Stimulated activated CD4-positive, alpha-beta T cell treated with anti-CD3 and anti-CD28 coated beads, TNF-alpha, amount 100 ng/mL, for 1 hour (primary cell): ENCODE measurements at places on chromosomes 5 and 9.

DNA sequence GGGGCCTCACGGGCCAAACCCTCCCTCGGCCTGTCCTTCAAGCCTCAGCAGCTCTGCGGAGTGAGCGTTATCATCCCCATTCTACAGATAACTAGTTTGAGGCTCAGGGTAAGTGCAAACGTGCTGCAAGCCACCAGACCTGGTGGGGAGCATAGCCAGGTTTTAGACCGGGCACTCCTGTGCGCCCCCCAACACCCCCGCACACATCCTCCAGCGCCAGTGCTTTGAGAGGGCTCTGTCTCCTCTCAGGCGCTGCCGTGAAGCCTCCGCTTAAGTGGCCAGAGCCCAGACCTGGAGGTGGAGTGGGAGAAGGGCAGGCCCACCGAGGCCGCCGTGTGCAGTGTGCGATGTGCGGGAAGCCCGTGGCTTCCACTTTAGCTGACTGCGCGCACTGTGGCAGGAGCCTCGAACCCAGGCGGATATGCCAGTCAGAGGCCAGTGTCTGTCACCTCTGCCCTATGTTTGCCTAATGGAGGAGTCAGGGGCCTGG, 1.6 kb upstream of the MGAT1 start:
- DNase-seq = no peak

- no peak for DNase-seq
Observed at GRCh38 chr5:109006129-109006528, 258.4 kb downstream of the FER start.

GRCh38 chr5:87686975-87687374, 274.2 kb upstream of the CCNH start:
- no peak for DNase-seq

DNA sequence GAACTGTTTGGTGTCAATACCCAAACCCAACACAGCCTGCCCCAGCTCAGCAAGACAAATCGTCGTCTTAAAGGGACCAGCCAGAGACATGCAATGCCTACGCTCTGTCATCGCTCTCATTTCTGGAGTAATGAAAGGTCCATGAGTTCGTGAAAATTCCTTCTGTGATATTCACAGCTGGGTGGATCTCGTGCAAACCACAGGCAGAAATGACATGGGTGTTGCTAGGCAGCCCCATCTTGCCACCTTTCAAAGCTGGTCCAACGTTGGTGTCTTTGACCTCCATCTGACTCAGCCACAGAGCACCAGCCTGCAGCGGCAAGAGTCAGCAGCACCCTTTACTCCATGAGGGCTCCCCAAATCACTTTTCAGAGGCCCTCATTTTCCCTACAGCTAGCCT, 215.3 kb downstream of the SLIT3 start:
- no peak for DNase-seq

GRCh38 chr5:57346328-57346727, 136.3 kb downstream of the ACTBL2 start:
- DNase-seq = no peak

DNA sequence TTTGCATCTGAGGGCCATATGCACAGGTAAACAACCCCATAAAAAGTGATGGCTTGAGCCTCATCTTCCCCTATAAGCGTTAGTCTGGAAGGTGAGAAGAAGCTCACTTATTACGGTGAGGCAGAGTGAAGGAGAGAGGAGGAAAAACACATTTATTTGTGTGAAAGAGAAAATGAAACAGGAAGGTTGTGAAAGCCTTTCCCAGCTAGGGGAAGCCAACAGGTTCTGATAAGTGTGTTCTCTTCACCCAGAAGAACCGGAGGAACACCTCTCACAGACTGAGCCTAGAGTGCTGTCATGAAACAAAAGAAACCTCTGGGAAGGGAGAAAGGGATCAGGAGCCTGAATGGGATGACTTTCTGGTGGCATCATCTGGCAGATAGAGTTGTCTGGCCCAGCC, 192.5 kb downstream of the PTTG1 start:
- no peak for DNase-seq
